DMS 273 treated with DMSO at 0.1 percent for 48 hours (cell line): ENCODE measurements at places on chromosomes 1 and 21.
A peak's percentile ranks its signal among the peaks of the same experiment; 100 is the strongest.

- no peak for DNase-seq
Observed at GRCh38 chr1:15540186-15540585, 13.5 kb downstream of the DNAJC16 start.

DNA sequence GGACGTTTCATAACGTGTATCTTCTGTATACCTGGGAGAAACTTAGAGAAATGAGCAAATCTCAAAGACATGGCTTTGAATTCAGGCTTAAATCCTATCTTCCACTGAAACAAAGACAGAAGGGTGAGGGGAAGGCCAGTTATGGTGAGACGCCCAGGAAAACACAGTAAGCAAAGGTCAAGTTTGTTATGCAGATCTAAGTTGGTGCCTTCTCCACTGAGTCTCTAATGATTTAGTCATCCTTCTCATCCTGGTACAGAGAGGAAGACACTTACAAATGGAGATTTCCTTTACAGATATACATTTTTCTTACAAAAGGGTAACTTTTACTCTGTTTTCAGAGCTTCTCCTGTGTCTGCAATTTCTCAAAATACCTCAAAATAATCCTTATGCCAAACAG lies 64.4 kb downstream of the MAP3K7CL start:
- DNase-seq, result no peak

DNA sequence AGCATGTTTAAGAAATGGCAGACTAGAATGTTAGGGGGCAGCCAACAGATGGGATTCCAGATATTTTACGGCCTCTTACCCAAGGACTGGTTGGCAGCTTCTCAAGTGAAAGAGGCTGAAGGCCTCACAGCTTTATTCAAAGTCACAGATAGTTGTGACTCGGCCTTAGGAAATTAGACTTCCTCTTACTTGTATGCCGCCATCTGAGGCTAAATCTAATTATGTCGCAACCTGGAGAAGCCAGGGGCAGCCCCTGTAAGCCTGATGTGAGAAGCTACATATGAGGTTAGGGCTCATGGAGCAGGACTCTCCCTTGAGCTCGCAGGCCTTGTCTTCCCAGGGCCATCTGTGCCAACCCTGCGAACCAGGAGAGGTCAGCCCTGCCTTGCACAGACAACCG lies 352.5 kb downstream of the HHAT start:
- DNase-seq, result no peak

DNA sequence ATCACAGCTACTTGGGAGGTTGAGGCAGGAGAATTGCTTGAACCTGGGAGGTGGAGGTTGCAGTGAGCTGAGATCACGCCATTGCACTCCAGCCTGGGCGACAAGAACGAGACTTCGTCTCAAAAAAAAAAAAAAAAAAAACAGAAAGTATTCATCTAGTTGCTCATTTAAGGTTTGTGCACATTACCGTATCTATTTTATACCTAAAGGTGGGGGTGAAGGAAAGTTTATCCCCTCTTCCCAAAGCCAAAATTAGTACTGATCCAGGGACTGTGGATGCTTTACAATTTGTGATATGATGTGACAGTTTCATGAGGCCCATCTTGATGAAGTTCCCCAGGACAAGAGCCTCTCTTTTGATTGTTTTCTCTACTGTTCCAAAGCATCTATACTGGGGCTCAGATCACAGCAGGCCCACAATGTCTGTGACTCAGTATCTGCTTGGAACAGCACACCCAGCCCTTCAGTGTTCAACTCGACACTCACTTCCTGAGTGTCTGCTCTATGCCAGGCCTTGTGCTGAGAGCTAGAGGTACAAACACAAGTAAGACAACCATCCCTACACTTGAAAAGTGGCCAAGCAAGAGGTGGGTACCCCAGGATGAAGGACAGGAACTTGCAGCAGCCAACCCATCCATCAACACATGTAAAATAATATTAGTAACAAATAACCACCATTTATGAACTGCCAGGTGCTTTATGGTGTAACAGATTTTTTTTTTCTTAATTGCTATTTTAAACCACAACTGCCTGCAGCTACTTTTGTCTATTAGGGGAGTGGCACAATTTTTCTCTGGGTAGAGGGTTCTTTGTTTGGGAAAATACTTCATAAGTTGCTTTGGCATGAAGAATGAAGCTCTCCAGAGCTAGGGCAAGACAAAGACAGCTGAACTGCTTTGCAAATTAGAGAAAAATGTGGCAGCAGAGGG lies 29.0 kb upstream of the KHDRBS1 start:
- DNase-seq, result no peak

DNA sequence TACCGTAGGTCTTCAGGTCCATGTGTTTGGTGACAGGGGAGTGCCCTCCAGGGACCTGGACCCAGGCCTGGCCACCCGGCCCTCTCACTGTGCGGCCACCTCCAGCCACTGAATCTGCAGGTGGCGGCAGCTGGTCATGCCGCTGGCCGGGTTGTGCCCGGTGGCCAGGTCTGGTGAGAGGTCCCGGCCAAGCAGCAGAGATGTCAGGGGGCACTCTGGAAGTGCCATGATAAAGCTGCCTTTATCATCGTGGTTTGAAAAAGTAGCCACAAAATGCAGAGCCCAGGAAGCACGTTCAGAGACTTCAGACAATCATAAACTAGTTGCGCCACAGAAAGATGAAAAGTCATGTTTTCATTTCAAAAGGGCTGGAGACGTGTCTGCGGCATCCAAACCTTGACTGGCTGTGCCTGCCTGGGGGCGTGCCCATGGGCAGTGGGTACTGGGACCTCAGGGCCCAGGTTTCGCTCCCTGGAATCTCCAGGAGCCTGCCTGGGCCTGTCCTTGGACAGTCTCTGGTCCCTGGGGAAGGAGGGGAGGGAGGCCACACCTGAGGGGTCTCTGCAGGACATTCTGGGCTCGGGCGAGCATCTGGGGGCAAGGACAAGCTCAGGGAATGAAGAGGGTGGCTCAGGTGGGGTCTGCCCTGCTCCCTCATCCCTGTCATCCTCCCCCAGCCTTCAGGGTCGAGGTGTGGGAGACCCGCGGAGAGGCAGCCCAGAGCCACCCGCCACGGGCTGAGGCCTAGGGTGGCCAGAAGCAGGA lies 44.9 kb downstream of the COL18A1 start:
- no peak for DNase-seq

DNA sequence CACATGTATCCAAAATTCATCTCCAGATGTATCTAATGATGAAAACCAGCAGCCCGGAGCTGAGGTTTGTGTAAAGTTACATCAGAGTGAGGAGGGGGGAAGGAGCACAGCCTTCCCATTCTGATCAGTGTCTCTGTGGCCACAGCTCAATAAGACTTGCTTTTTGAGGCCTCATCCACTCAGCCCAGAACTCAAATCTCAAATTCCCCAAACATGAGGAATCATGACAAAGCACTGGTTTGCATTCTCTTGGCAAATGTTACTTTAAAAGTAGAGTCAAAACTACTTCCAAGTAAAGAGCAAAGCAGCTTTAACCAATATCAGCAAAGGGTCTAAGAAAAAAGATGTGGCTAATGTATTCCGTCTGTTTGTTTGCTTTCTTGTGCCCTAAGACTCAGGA lies 30.9 kb downstream of the CCN1 start:
- no peak for DNase-seq

DNA sequence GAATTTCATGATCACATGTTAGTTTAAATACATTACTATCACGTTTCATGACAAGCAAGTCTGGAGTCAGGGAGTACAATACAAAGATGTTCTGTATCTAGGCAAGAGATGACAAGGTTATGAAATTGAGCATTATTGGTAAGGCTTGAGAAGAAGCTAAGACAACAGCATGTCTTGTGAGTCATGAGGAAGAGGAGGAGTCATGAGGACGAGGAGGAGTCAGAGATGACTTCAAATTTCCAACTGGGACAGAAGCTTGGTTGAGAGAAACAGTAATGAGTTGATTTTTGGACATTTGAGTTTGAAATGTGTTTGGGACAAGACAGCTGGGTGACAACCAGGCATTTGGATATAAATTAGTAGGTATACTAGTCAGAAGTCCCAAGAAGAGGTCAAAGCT lies 4.3 kb upstream of the UBE2U start:
- no peak for DNase-seq

DNA sequence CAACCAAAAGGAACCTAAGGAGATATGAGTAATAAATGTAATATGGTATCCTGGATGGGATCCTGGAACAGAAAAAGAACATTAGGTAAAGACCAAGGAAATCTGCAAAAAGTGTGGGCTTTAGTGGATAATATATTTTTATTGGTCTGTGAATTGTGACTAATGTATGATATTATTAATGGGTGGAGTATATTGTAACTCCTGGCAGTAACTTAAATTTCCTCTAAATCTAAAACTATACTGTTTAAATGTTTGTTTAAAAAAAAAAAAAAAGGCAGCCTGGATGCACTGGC lies 68.4 kb downstream of the LRRC8D start:
- DNase-seq, result no peak

DNA sequence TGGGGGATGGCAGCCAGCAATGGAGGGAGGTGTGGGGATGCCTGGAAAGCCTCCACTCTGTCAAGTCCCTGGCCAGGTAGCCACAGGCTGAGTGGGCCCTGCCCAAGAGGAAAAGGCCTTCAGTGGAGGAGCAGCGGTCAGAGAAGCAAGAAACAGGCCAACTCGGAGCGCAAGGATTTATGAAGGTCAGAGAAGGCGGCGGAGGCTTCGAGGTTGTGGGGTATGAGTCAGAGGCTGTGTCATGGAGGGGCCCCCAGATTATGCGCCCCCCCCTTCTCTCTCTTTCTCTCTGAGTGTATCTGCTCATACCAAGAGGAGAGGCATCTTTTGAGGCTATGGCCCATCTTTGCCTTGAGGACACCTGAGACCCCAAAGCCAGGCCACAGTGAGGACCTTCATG lies 99.5 kb downstream of the CASZ1 start:
- DNase-seq, result no peak

- DNase-seq, result no peak
Observed at GRCh38 chr1:16374266-16374665, 7.2 kb downstream of the SZRD1 start.

DNA sequence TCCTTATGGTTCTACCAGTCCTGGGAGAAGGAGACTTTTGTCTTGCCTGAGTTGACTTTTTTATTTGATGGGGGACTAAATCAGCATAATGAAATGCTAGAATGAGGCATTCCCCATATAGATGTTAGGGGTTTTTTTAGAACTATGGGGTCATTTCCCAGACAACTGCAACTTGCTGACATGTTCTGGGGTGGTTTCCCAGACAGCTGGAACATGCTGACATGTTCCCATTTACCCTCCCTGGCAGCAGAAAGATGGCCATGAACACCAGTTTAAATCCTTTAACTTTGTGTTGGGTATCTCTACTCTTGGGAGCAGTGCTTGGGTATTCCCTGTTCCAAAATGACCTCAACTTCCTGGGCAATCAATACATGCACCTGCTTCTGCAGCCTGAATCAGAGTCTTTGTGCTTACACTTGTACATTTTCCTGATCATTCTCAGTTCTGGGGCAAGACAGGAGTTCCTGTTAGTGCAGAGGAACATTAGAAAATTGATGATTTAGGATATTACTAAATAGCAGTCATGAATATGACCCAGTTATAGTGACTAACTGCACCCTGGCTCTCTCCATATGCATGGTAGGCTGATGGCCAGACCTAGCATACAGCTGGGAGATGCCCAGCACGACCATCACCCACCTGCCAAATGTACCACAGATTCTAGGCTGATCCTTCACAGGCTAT lies 75.4 kb upstream of the CD5L start:
- no peak for DNase-seq

DNA sequence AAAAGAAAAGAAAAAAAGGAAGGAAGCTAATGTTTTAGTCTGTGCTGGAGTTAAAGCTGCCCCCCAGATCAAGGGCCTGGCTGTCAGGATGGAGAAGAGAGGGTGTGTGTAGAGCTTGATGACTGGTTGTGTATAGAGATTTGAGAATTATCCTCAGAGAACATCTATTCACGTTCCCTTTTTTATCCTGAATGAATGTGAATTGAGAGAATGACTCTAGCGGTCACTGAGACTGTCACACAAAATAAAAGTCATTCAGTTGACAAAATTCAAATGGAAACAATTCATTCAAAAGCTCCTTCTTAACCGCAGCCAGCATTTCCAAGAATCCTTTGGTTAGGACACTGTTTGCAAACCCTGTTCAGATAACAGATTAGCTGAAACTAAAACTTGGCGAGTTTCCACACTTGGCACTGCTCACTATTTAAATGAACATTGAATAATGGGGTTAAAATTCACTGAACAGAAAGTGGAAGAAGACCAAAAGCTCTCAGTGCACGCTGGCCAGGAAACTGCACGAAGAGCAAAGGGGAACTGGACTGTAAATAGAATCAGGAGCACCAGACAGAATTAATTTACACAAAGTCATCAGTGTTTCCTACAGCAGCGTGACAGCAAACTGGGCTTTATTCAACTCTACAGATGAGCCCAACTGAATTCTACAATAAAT lies 13.6 kb upstream of the FAM89A start:
- DNase-seq, result peak; percentile 9

GRCh38 chr1:95364546-95364945 lies 130.5 kb downstream of the RWDD3 start:
- DNase-seq, result no peak

DNA sequence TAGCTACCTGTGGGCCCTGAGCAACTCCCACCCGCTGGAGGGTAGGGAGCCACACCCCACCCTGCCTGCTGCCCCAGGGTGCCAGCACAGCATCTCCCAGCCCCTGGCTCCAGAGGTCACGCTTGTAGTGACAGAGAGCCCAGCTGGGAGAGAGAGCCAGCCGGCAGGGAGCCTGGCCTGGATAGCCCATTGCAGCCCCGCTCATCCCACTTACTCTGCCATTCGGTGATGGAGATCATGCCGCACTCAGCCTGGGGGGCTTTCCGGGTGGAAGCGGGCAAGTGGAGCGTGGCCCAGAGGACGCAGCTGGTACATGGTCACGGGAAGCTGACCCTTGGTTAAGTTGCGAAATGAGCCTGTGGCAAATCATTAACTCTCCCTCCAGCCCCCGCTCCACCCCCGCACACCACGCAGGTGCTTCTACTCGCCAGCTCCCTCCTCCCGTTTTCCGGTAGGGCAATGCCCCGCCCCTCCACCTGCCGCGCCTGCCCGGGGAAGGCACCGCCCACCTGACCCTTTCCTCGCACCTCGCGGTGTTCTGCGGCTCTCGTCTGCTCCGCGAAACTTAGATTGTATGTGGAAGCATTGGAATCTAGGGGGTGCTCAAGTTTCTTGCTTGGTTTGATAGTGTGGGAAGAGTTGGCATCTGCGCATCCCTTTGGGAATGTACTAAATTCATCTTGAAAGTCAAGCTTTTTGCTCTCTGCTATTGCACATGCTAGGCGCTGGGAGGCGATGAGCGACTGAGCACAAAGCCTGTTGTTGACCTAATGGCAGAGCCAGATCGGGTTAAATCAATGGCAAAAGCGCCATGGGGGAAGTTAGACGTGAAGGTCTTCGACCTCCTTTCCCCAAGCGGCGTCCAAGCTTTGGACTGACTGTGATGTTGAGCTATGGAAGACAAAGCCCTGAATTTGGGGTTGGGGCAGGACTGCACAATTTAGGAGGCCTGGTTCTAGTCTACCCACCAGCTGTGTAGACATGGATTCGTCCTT lies at the start of gene GOLT1A:
Gene GOLT1A, minus strand, starts transcription at position 321 of the 995 bp plus-strand sequence. Its CDS starts 82 bp downstream, at position 239.
- no peak for DNase-seq

- no peak for DNase-seq
Observed at GRCh38 chr21:46007492-46007868, 25.9 kb downstream of the COL6A1 start.

- no peak for DNase-seq
Observed at GRCh38 chr1:89894210-89895201, 73.7 kb downstream of the LRRC8D start.
